Gastrocnemius medialis (tissue), 4 donors: ENCODE measurements at places on chromosomes 7 and 10. TPM values are rescaled to one million over a fixed set of nuclear protein-coding genes. Genes with fewer than 3 reads are reported as not detected.

DNA sequence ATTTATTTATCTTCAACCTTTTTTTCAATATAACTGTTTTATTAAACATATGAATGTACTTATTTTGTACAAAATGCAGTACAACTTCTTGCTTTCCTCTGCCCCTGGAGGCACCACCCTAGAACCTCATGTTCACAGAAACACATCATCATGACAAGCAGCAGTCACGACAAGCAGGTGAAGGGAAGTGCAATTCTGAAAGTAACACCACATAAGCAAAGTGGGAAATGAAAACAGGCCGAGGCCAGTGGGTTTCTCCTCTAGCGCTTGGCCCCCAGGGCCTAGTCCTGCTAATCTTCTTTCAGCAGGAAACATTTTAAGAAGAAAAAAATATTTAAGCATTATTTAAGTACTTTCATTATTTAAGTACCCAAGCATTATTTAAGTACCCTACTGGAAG, 598.1 kb downstream of the SH2D4B start:
- DNase-seq = no peak

DNA sequence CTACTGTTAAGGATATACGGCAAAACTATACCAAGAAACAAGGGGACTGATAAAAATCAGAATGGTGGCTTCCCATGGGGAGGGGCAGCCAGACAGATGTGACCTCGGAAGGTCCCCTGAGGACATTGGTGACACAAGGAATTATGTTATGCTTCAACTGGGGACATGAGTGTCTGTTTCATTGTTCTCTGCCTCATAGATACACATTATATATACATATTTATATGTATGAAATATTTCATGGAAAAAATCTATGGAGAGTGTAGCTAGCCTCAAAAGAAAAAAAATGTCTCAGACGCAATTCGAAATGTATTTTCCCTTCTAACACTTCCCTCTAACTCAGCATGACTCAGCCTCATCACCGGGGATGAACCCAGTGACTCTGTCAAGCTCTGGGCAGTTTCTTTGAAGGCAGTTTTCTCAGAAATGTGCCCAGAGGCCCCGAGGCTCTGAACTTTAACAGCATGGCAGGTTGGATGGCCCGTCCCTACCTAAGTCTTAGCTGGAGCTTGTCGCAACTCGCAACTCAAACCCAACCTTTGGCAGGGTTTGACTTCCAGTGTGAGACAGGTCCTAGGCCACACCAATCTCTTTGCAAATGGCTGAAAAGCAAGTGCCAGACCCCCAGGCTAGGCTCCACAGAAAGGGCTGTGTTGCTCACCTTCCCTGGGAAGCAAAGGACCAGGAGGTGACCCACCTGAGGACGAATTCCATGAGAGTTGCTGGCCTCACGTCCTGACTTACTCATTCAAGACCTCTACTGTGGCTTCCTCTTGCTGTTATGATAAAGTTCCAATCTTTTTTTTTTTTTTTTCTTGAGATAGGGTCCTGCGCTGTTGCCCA, 86.9 kb downstream of the CARD11 start:
- DNase-seq = no peak

DNA sequence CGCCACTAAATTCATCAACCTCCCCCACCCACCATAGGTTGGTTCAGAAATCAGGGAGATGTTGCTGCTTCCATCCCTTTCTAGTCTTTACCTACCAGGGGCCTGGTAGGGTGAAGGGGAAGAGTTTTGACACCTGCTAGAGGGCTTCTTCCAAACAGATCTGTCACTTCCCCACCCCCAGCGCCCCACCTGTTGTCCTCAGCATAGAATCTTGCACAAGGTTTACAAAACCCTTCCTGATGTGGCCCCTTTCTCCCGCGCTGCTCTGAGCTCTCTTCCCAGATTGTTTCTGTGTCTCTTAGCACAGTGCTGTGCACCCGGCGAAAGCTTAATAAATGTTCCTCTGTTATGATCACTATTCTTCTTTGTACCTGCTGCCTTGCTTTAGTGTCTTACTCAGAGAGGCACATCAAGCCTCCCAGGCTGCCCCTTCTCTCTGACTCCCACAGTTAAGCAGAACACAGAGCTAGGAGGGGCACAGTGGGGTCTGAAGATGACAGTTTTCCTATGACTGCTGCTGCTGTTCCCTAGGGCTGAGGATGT, 11.2 kb upstream of the C10orf95 start:
- no peak for DNase-seq

DNA sequence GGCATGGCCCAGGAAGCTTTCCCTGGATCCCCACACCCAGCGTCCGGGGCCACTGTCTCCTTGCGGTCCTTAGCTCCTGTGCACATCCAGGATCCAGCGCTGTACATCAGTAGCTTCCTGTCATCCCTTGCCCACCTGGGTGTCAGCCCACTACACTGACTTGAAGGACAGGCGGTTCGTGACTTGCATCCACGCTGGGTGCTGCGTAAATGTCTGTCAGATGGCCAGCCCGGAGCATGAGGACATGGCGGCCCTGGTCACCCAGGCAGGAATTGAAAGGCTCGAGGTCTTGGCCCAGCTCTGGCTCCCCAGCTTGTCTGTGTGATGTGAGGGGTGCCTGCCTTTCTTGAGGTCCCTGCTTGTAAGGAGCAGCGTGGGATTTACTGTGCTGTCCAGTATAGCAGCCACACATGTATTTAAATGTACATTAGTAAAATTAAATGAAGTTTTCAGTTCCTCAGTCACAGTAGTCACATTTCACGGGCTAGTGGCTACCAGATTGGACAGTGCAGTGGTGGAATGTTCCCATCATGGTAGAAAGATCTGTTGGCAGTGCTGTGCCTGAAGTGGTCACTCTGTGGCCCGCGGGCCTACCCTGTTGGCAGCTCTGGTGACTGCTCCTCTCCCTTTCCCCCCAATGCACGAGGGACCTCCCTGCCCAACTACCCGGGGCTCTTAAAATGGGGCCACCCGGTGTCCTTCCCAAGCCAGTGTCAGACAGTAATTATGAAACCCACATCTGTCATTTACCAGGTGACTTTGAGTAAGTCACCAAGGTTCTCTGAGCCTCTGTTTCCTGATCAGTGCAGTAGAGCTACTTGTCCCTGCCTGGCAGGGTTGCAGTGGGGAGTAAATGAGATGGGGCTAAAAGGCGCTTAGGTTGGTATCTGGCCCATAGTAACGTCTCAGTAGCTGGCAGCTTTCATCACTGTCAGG, 97.8 kb upstream of the PPIF start:
- no peak for DNase-seq

GRCh38 chr7:90512821-90513254, 43.4 kb downstream of the PTTG1IP2 start:
- DNase-seq = no peak

- no peak for DNase-seq
Measured at GRCh38 chr7:35241884-35242283, 12.0 kb downstream of the TBX20 start.

Gene ELAPOR2
- total RNA-seq = 2.3 TPM

- peak; percentile 90 for DNase-seq
Measured at GRCh38 chr7:50657341-50657873, 92.2 kb upstream of the DDC start.

- no peak for DNase-seq
Measured at GRCh38 chr7:34675749-34676374, 17.8 kb downstream of the NPSR1 start.

Gene PNLIPRP3
- total RNA-seq = not detected

DNA sequence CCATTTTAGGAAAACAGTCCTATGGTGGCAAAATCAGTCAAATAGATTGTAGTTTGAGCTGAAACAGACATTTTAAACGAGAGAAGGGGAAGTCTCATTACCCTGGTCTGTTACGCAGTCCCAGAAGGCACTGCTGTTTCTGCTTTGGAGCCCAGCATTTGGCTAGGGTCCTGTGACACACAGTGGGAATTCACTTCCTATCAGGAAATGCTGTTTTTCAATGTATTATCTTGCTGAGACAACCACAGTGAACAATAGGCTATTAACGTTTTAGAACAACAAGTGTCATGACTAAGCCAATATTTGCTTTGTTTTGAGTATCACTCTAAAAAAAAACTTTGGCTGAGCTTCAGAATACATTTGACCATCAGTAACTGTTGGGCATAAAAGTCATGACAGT, 74.1 kb downstream of the ADD3 start:
- DNase-seq = no peak
